Uterus (tissue), 4 donors: ENCODE measurements at places on chromosomes 16 and 17. TPM values are rescaled to one million over a fixed set of nuclear protein-coding genes. Genes with fewer than 3 reads are reported as not detected.

DNA sequence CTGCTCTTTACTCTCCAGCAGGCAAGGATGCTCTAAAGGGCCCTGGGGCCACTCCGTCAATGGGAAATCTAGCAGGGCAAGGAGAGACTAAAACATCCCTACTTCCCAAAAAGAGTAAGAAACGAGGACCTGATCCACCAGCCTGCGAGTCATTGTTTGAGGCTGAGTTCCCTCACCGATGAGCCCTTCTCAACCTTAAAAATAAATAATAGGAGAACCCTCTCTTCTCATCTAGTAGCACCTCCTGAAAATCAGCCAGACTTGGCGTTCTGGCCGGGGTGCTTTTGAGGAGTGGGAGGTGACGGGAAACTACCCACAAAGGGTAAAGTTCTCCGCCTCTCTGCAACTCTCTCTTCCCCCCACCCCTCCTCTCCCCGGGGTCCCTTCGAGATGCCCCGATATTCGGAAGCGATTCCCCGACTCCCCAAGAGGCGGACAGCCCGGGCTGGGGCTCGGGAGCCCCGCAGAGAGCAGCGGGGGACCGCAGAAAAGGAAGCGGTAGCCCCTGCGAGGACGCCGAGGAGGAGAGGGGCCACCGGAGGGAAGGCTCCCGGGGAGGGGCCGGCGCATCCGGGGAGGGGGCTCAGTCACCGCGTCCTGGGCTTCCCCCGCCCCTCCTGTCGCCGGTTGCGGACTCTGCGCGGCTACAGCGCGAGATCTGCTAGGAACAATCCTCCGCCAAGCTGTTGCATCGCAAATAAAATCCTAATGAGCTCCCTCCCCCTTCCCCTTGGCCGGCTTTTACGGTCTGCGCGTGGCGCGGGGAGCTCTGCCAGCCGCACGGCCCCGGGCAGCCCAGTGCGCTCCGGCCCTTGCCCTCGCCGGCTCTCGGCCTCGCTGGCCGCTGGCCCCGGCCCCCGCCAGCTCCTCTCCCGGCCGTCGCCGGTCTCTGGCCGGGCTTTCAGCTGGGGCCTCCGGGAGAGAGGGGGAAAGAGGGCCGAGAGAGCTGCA, 1.3 kb downstream of the HOXB9 start:
- peaks cover 15% of the 10 kb centered on the region for H3K4me1 ChIP-seq
- H3K4me3 ChIP-seq: peak overlapping the region; percentile 22
- DNase-seq: no peak
- no peaks in the 10 kb centered on the region for H3K36me3 ChIP-seq
- peak overlapping the region; percentile 44 for H3K27ac ChIP-seq

DNA sequence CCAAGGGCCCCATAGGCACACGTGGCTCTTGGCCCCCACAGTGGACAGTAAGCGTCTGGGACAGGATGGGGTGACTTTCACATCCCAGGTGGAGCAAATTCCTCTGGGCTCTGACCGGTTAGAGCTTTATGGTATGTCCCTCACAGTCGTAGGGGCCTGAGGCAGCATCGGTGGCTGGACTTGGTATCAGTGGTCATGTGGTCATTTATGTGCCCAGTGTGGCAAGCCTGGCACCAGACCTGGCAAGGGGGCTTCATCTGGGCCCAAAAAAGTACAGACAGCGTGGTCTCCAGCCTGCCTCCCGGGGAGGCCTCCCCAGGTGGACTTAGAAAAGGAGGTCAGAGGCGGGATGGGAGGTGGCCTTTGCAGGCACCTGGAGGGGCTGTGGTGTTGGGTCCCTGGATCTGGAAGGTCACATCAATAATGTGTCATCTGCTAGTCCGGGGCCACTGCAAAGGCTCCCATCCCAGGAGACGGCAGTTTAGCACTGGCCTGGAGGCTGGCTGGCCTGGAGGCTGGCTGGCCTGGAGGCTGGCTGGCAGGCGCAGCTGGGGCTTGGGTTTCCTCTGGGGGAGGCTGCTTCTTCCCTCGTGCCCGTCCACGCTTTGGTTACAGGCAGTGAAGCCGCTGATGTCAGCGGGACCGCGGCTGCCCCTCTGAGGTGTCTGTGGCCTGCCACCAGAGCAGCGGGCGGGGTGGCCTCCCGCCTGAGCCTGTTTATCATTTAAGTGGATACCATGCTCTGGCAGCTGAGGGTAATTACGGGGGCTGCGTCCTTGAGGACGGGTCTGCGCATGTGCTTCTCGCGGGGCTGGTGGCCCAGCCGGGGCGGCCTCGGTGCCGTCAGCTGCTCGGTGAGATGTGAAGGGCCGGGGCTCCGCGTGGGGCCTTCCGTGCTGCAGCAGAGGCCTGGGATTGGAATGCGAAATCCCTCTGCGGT, 20.7 kb upstream of the CBX4 start:
- no peak overlapping the region for H3K4me3 ChIP-seq
- no peaks in the 10 kb centered on the region for H3K36me3 ChIP-seq
- DNase-seq: no peak
- H3K27me3 ChIP-seq: no peaks in the 10 kb centered on the region
- no peak overlapping the region for H3K27ac ChIP-seq

- no peak for DNase-seq
- H3K4me1 ChIP-seq: no peaks in the 10 kb centered on the region
- H3K27ac ChIP-seq: no peak overlapping the region
- no peak overlapping the region for H3K4me3 ChIP-seq
Observed at GRCh38 chr17:74303305-74303704, 22.7 kb upstream of the KIF19 start.

DNA sequence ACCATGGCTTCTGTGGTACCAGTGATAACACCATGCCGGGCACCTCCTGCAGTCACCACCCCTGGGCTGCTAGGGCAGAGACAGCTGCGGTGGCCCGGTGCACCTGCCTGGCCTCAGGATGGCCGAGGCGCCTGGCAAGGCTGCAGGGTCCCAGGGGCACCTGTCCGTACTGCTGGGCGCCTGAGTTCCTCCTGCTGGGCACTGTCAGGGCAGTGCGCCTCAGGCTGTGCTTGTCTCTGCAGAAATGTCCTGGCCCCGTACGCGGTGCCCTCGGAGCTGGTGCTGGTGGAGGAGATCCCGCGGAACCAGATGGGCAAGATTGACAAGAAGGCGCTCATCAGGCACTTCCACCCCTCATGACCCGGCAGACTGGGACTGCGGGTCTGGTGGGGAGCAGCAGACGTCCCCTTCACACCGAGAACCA, 17.7 kb upstream of the CDH15 start:
- H3K4me1 ChIP-seq: peaks cover 4% of the 10 kb centered on the region
- no peak overlapping the region for H3K27ac ChIP-seq
- no peak overlapping the region for H3K4me3 ChIP-seq

DNA sequence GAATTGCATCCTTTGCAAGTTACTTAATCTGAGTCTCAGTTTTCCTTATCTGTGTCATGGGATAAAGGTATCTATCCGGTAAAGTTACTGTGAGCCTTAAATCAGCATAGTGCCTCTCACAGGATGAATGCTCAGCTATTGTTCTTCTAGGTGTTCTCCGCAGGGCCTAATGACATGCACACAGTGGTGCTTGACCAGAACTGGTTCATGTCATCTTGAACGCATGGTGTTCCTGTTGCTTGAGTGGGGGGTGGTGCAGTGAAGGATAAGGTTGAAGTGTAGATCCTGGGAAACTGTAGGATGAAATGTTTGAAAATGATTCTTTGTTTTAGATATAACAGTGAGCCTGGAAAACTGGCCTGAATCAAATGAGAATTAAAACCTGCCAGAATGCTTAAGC, 4.0 kb downstream of the KRT40 start:
- H3K4me1 ChIP-seq: no peaks in the 10 kb centered on the region
- no peak overlapping the region for H3K27ac ChIP-seq
- H3K36me3 ChIP-seq: no peaks in the 10 kb centered on the region

DNA sequence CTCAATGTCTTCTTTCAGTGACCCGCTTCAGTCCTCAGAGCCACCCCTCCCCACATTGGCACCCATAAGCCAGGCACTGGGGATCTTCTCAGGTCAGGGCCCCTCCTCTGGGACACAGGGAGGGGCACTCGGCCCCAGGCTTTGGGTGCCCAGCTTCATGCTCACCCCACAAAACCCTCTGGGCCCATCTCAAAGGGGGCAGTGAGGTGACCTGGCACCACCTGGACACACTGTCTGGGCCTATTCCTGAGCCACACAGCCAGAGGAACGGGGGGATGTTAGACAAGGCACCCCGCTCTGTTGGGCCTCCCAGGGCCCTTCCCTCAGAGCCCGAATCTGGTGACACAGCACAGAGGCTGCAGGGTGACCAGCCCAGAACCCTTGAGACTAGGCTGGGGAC, 36.1 kb downstream of the TNFRSF13B start:
- H3K27ac ChIP-seq: no peak overlapping the region
- no peaks in the 10 kb centered on the region for H3K27me3 ChIP-seq
- H3K4me1 ChIP-seq: no peaks in the 10 kb centered on the region
- H3K36me3 ChIP-seq: no peaks in the 10 kb centered on the region
- DNase-seq: no peak

GRCh38 chr17:43634591-43635125, 27.1 kb downstream of the MEOX1 start:
- H3K4me3 ChIP-seq: no peak overlapping the region
- peak overlapping the region; percentile 43 for H3K27ac ChIP-seq
- peak; percentile 52 for DNase-seq
- no peaks in the 10 kb centered on the region for H3K27me3 ChIP-seq
- no peaks in the 10 kb centered on the region for H3K4me1 ChIP-seq

DNA sequence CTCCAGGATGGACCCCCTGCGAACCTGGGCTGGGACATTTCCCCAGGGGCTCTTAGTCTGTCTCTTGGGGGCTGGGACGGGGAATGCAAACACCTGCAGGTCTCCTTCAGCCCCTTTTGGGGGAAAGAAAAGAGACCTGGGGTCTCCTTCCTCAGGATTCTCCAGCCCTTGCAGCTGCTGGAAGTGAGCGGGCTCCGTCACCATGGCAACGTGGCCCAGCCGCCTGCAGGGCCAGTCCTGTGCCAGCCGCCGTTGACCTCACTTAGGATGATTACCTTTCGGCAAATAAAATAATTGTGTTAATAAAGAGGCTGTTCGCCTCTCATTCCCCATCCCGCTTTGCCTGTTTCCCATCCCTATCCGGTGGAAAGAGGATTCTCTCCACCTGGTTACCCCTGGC, 25.7 kb downstream of the MRM1 start:
- H3K27me3 ChIP-seq: no peaks in the 10 kb centered on the region
- no peaks in the 10 kb centered on the region for H3K36me3 ChIP-seq
- no peak overlapping the region for H3K4me3 ChIP-seq

- no peaks in the 10 kb centered on the region for H3K27me3 ChIP-seq
- no peaks in the 10 kb centered on the region for H3K4me1 ChIP-seq
- H3K36me3 ChIP-seq: no peaks in the 10 kb centered on the region
- H3K27ac ChIP-seq: no peak overlapping the region
Observed at GRCh38 chr17:9907883-9908648, 3.0 kb upstream of the RCVRN start.

GRCh38 chr16:1708768-1709180, 2.8 kb downstream of the MAPK8IP3 start:
- no peaks in the 10 kb centered on the region for H3K36me3 ChIP-seq
- no peak for DNase-seq
- no peak overlapping the region for H3K27ac ChIP-seq
- H3K27me3 ChIP-seq: no peaks in the 10 kb centered on the region
- H3K4me3 ChIP-seq: no peak overlapping the region

- H3K36me3 ChIP-seq: no peaks in the 10 kb centered on the region
- H3K27me3 ChIP-seq: no peaks in the 10 kb centered on the region
- H3K4me1 ChIP-seq: no peaks in the 10 kb centered on the region
- peak overlapping the region; percentile 70 for H3K27ac ChIP-seq
Observed at GRCh38 chr17:1203111-1203966, 23.6 kb upstream of the ABR start.

Gene DOC2A
- 2.6 TPM for total RNA-seq

Gene ZNF213
- total RNA-seq: 0.77 TPM

Gene RASL10B
- 0.77 TPM for total RNA-seq

Gene HBA1
- total RNA-seq: 42.0 TPM

Gene HOXB4
- 0.88 TPM for total RNA-seq

Gene OTOP2
- not detected for total RNA-seq

Gene NPIPB9
- 6.9 TPM for total RNA-seq

Gene CACNA1H
- 42.8 TPM for total RNA-seq
